Astrocyte of the hippocampus (primary cell): ENCODE measurements at places on chromosomes 12 and 14.

DNA sequence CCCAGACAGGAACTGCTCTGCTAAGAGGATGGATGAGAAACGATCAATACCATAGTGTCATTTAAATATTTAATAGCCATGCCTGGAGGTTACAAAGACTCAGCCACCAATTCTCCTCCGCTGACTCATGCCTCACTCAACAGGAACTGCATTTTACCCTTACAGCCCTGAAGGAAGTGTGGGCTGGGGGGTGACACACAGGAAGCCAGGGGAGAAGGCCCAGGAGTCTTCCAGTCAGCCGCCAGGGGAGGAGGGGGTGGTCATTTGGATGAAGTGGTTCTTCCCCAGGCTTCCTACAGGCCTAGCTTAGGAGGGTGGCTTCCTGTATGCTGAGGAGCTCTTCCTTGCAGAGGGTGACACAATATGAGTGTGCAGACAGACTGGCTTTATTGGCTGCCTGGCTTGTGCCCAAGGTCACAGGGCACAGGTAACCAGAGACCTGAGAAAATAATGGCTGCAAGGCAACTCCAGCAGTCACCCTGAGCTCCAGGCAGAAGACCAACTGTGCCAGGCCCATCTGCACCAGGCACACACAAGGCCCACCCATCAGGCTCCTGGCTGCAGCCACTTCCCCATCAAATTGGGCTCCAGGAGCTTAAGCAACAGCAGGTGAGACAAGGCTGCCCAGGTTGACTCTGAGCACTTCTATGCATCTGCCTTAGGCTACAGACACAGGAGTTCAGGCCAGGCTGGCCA is 30.6 kb upstream of the RPLP0 start:
- peak; percentile 93 for DNase-seq

- no peak for DNase-seq
Measured at GRCh38 chr14:53215101-53215500, 62.0 kb upstream of the DDHD1 start.

- no peak for DNase-seq
Measured at GRCh38 chr12:101878243-101878821, 952 bp downstream of the DRAM1 start.

DNA sequence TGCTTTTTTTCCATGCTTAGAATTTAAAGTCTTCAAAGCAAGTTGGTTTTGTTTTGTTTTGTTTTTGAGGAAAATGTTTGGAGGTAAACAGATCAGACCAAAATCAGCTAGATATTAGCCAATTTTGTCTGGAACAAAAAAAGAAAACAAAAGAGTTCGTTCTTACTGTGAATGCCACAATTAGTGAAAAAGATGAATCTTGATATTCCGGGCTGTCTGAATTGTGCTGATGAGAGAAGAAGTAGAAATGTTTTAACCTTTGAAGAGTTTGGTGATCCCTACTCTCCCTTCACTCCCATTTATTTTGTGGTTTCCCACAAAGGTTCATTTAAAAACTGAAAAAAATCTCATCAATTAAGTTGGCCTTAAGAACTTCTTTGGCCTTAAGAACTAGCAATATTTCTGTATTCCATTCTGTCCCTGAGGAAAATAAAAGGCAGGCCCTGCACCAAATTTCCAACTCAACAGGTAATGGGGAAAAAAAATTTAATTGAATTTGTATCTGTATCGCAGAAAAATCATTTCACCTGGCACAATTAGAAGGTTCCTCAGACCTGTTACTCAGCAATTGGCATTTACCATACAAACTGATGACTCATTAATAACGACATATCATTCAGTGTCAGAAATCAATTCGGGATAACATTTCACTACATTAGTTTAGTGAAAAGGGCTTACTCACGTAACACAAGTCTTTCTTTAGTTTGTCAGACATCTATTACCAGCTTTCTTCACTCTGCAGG is 562 bp upstream of the GLIPR1L2 start:
- DNase-seq: no peak

DNA sequence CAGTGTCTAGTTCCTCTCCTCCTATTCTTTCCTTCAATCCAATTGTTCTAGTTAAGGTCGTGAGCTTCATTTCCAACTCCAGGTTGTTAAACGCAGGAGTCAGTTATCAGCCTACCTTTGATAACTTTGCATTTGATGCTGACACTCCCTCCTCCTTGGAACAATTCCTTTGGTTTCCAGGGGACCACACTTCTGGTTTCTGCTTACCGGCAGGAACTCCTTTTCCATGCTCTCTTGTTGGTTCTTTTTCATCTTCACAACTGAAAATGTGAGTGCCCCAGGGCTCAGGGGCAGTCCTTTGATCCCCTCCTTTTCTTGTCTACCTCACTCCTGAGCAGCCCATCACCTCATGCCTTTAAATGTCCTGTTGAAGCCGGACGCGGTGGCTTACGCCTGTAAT is 5.0 kb downstream of the EEF1AKMT3 start:
- no peak for DNase-seq

DNA sequence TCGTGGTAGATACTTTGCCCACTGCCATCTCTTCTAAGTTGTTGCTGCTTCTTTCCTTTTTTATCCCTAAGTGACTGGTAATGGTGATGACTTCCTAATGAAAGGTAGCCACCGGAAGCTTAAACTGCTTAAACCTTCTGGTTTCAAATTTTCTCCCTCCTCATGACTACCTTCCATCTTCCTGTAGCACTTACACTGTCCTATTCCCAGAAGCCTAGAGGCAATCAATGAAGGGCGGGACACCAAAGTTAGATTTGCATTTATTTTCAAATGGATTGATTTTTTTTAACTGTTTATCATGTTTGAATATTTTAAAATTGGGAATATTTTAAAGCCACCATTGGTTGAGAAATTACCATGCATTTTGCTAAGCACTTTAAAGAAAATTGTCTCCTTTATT is 64.7 kb downstream of the MSRB3 start:
- DNase-seq: no peak

- no peak for DNase-seq
Measured at GRCh38 chr12:108102363-108102762, 26.7 kb upstream of the WSCD2 start.

- DNase-seq: no peak
Measured at GRCh38 chr12:93540466-93540865, 32.0 kb upstream of the SOCS2 start.

DNA sequence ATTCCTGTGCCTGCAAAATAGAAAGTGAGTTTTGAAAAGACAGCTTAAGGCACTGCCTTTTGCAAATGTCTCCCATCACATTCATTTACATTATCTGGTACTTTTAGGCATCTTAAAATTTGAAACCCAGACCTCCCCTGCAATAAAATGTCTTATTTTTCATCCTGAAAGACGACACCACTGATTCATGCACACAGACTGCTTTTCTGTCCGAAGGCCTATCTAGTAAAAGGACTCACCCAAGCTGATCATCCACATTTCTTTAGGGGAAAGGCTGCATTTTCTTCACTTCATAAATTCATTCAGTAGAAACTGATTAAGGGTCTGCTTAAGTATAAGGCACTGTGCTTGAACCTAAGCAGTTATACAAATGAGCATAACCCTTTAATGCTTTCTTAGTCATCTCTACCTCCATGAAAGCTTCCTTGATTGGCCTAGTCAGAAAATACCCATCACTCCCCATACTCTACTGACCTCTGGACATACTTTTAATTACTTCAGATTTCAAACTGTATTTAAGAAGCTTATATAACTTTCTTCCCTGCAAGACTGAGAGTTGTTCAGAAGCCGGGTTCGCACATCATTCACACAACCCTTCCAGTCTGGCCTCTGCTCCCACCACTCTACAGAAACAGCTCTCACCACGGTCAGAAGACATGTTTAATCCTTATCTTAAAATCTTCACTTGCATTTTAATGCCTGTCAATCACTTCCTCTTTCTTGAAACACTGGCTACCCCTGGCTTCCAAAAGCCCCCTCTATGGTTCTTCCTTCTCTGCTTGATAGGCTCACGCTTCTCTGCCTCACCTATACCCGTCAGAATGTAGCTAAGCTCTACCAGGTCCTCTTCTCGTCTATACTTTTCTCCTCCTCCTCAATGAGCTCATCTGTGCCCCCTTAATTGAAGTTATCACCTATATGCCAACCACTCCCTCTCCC is 288.6 kb downstream of the MED13L start:
- no peak for DNase-seq

DNA sequence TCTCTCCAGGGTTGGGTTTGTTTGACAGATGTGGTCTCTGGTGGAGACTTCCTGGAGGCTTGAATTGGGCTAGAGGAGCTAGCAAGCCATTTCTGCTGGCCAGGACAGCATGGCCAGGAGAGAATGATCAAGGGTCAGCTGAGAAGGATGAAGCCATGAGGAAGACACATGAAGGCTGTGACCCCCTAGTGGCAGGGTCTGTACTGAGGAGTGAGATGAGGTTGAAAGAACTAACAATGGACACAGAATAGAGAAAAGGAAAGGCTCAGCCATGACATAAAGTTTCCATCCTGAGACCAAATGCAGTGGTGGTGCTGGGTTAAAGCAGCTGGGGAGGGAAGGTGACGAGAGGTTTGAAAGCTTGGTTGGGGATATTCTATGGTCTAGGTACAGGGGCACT is 89.9 kb downstream of the NT5DC3 start:
- DNase-seq: no peak
